ENCODE measurements at places on chromosomes 1 and 21.

GRCh38 chr1:231850786-231851185 lies 224.2 kb downstream of the DISC1 start:
- no peak for DNase-seq

DNA sequence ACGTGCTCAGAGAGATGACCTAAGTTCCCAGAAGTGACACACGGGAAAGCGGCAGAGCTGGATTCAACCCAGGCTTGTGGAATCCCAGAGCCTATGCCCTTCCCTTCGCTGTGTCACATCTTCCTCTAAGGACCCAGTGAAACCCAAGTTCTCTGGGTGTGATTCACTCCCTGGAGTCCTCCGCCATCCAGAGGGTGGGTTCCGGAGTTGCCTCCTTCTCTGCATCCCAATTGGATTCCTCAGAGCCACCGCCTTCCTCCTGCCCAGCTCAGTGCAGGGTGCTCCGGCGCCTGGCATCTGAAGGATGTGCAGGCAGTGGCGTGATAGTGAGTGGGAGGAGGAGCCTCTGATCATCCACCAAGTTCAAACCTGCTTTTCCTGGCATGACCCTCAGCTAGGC lies 20.7 kb upstream of the RCC2 start:
- DNase-seq: no peak

- DNase-seq: no peak
Observed at GRCh38 chr1:88888750-88889149, 2.6 kb downstream of the GTF2B start.

DNA sequence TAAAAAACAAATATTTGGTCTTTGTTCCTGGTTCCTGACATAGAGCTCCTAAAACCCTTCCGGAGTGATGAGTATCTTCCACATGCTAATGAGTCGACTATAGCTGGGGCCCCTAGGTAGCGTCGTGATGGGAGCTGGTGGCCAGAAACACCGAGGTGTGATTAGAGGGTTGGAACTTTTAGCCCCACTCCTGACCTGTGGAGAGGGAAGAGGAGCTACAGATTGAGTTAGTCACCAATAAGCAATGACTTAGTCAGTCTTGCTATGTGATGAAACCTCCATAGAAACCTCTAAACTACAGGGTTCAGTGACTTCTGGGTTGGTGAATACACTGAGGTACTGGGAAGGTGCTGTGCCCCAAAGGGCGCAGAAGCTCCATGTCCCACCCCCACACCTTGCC lies 30.1 kb upstream of the PLD5 start:
- no peak for DNase-seq

DNA sequence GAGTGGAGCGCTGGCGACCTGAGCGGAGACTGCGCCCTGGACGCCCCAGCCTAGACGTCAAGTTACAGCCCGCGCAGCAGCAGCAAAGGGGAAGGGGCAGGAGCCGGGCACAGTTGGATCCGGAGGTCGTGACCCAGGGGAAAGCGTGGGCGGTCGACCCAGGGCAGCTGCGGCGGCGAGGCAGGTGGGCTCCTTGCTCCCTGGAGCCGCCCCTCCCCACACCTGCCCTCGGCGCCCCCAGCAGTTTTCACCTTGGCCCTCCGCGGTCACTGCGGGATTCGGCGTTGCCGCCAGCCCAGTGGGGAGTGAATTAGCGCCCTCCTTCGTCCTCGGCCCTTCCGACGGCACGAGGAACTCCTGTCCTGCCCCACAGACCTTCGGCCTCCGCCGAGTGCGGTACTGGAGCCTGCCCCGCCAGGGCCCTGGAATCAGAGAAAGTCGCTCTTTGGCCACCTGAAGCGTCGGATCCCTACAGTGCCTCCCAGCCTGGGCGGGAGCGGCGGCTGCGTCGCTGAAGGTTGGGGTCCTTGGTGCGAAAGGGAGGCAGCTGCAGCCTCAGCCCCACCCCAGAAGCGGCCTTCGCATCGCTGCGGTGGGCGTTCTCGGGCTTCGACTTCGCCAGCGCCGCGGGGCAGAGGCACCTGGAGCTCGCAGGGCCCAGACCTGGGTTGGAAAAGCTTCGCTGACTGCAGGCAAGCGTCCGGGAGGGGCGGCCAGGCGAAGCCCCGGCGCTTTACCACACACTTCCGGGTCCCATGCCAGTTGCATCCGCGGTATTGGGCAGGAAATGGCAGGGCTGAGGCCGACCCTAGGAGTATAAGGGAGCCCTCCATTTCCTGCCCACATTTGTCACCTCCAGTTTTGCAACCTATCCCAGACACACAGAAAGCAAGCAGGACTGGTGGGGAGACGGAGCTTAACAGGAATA lies 4.2 kb downstream of the TFAP2E start:
- DNase-seq: no peak

- no peak for DNase-seq
Observed at GRCh38 chr1:2314273-2314802, 77.0 kb downstream of the MORN1 start.

- no peak for DNase-seq
Observed at GRCh38 chr1:67726224-67726623, 41.2 kb downstream of the GADD45A start.

GRCh38 chr1:20123722-20124455 lies 4.6 kb upstream of the PLA2G2D start:
- no peak for DNase-seq

- DNase-seq: no peak
Observed at GRCh38 chr1:229067546-229067945, 203.4 kb upstream of the RAB4A start.

DNA sequence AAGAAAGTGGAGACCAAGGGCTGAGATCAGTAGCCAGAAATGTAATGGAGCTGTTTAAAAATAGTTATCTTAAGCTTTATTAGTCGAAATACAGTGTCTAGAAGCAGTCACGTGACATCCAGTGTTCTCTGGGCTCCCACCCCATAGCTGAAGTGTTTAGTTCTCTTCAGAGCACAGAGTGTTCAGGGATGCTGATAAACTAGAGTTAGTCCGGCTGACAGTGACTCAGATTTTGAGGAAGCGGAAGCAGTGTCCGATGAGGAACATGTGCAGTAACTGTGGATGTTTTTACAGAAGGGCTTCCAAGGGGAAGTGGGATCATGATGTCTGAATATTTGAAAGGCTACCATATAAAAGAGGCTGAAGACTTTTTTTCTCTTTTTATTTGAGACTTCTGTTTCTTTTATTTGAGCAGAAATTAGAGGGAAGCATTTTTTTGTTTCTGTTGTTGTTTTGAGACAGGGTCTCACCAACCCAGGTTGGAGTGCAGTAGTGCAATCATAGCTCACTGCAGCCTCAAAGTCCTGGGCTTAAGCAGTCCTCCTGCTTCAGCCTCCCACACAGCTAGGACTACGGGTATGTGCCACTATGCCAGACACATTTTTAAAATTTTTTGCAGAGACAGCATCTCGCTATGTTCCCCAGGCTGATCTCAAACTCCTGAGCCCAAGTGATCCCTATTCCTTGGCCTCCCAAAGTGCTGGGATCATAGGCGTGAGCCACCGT lies 124.2 kb downstream of the GALNT2 start:
- DNase-seq: no peak

GRCh38 chr21:45800339-45801080 lies 157.0 kb downstream of the PCBP3 start:
- no peak for DNase-seq

- no peak for DNase-seq
Observed at GRCh38 chr21:17900990-17901385, 81.8 kb upstream of the C21orf91 start.

DNA sequence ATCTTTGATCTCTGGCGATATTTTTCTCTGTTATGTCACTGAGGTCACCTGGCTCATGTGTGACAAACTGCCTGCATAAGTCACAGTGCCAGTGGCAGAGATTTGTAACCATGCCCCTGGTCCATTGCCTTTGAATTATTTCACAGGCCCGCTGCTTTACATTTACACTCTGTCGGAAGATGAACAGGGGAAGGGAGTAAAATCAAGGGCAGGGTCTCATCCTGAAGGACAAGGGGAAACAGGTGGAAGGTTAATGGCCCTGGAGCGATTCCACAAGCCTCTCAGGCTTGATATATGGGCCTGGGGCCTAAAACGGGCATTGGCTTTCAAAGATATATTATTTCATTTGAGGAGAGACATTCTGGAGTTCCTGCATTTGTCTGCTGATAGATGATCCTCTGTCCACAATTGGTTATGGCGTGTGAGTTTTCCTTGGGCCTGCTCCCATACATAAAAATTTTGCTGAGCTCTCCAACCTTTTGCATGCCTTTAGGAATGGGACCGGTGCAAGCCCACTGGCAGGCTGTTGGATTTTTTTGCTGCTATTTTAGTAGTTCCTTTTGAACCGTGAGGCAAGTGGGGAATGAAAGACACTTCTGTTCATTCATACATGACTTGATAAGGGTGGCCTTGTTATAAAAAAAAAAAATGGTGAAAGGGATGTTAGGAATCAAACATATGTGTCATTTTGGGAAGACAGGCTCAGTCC lies 51.9 kb downstream of the NR5A2 start:
- no peak for DNase-seq

DNA sequence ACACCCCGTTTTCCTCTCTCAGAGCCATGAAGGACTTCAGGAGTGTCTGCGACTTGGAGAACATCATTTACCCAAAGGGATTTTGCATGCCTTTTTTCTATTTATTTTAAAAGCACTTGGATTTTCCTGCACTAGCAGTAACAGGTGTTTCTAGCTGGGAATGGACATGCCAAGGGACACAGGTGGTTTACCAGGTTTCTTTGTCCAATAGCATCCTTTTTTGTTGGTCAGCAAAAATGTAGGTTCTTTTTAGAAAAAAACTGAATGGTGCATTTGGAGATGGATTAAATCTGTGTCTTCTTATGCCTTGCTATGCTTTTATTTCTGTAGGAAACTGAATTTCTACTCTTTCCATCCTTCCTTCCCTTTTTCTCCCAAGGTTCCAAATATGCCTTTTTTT lies 132.8 kb upstream of the COL6A1 start:
- DNase-seq: no peak

DNA sequence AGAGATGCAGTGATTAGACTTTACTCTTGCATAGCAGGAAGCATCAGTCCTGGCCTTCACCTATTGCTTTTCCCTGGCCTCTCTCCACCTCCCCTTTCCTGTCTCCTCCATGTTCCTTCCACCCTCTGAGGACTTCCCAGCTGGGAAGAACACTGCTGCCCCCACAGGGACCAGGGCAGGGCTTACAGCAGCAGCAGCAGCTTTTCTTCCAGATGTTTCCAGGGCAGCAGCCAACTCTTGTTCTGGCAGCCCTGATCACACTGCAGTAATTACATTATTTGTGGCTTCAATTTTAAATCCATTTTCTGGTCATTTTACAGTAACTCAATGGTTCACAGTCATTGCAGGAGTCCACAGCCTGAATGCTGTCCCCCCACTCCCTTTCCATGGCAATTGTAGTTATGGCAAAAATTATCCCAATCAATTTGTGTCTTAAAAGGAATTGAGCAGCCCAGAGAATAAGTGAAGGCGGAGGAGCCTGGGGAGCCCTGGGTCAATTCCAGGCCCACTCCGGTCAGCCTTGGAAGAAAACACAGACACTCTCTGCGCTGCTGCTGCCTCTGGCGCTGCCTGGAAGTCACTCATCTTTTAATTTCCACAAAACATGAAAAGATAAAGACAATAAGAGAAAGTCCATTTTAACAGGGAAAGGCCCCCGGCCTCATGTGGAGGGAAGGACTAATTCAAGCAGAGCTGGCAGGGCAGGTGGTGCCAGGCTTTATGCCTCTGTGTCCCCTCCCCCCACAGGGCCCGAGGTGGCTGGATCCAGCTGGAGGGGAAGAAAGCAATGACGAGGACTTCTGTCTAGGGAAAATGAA lies 148.6 kb downstream of the GRIK3 start:
- no peak for DNase-seq

- no peak for DNase-seq
Observed at GRCh38 chr1:53899206-53899628, 5.2 kb downstream of the DIO1 start.

DNA sequence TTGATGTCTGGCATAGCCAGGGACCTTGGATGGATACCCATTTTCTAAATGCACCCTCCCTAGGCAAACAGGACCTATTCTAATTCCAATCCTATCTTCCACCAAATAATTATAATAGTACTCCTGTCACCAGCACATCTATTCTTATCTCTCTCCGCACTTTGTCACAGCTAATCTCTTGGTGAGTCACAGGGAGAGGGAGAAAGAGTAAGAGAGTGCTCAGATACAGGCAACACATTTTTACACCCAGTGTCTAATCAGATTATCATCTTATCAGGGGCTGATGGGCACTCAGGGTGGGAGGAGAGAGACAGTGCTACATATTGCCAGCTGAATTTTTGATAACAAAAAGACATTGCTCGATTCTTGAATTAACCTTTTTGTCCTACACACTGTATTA lies 275.0 kb upstream of the BEND5 start:
- no peak for DNase-seq

GRCh38 chr1:44100183-44100868 lies 18.3 kb upstream of the KLF17 start:
- DNase-seq: no peak

Data from NCI-H187 treated with DMSO at 0.1 percent for 48 hours (cell line).